ENCODE measurements at places on chromosomes 1 and 21.

DNA sequence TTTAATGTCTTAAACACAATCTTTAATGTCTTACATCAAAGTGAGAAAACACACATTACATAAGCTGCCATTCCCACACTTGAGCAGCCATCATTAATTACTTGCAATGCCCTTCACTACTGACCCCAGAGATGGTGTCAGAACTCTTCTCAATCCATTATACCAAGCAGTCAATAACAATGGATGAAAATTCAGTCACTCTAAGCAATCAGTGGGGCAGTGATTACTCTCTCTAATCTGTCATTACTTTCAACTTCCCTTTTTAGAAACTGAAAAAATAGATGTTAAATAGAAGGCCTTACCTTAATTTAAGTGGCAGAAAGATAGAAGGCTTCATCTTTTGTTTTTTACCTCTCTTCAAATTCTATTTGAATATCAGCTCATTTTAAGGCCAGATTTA is 9.7 kb upstream of the FRRS1 start:
- DNase-seq = no peak

DNA sequence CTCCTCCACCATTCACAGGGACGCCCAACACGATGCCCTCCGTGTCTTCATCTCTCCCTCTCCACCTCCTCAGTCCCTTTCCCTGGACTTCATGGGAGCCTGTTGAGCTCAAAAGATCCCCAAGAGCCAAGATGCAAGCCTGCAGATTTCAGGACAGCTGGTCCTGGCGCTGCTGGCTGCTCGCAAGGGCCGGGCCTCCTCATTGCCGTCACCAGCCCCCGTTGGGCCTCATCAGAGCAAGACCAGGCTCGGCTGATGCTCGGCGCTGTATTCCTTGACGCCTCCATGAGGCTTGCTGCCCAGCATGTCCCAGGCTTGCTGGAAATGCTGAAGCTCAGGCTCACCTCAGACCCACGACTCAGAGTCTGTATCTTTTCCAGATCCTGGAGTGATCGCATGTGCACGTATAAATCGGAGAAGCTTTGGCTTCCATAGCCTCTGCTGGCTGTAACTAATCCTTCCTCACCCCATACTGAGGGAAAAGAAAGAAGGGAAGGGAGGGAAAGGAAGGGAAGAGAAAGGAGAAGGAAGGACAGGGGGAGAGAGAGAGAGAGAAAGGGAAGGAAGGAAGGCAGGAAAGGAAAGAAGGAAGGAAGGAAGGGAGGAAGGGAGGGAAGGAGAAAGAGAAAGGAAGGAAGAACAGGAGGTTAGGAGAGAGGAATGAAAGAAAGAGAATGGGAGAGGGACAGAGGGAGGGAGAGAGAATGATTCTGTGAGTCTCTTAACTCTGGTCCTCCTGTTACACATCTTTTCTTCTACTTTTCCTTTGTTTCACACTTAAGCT is 94.6 kb downstream of the KCNJ15 start:
- DNase-seq = no peak

GRCh38 chr1:61583703-61584102 is 141.2 kb downstream of the TM2D1 start:
- DNase-seq = no peak

DNA sequence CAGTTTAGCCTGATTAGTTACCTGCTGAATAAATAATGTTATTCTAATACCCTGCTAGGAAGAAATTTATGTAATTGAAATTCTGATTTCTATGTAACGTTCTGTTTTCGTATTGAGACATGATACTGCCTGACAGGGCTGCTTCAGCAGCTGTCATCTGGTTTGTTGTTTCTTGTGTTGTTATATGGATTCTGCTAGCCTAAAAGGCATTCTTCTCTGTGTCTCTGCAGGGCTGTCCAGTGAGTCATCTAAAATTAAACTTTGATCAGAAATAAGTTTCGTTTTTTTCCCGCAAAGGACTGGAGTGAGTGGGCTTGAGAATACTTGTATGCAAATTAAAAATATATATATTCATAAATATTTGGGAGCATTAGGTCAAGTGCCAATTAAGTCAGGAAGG is 93.0 kb downstream of the DYRK1A start:
- DNase-seq = no peak

GRCh38 chr1:179706339-179706941 is 36.7 kb upstream of the FAM163A start:
- DNase-seq = peak; percentile 63

DNA sequence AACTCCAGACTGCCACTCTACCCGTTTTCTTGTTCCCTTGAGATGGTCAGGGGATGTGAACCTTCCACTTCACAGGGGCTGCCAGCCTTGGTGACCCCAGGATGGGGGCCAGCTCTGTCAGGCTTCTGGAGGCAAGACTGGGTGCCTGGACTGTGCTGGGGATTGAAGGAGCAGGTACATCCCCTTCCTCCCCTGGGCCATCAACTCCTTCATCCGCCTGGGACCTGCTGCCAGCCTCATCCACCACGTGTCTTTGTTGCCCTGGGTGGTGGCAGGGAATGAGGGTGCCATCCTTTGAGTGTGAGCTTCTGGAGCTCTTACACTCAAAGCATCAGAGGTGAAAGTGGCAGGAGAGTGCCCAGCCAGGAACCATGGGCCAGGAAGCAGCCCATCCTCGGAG is 139.6 kb downstream of the IGSF21 start:
- no peak for DNase-seq

DNA sequence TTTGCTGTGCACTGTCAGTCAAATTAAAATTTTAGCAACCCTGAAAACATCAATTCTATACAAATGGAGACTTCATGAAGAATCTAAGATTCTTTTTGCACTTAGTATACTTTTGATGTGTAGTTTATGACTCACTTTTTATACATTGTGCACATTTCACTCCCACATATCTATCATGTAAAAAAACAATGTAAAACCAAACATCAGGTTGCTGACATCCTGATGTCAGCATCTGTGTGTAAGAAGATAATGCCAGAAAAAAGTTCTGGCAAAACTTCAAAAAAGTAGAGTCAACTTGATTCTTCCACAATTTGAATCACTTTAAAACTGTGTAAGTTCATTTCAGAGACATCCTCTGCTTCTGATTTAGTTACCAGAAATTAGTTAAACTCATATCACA is 115.7 kb downstream of the CENPF start:
- DNase-seq = no peak

DNA sequence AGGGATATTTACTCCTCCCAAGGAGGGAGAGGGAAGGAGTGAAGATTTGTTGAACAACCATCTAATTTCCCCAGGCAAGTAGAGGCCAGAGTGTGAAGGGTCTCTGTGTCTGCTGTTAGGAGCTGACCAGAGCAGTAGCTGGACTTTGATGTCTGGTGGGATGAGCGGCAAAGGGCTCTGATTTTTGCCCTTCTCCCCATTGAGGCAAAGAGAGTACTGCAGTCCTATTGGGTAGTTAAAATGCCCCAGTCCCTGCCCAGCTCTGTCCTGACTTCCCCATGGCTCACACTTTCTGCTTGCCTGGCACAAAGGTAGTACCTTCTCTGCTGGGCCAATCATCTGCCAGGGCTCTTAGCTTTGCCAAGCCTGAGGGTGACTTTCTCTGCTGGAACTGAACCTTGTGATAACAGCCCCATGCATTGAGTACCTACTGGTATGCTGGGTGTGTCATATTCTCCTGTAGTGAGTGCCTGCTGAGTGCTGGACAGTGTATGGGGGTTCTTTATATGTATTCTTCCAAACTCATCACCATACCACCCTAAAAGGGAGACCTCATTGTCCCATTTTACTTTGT is 64.0 kb upstream of the SELENON start:
- DNase-seq = no peak

DNA sequence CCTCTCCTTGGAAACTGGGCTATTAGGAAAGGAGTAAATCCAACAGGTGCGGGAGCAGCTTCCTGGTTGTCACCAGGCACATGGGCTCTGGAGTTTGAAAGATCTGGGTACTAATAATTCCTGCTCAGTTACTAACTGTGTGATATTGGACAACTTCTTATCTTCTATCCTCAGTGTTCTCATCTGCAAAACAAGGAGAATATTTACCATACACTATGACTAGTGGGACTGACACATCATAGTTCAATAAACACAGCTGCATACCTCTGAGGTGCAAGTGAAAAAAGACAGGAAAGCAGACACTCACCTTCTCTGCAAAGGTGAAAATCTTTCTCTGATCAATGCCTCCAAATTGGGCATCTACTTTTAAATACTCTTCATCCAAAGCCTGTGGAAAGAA is 19.7 kb downstream of the YARS1 start:
- DNase-seq = no peak

DNA sequence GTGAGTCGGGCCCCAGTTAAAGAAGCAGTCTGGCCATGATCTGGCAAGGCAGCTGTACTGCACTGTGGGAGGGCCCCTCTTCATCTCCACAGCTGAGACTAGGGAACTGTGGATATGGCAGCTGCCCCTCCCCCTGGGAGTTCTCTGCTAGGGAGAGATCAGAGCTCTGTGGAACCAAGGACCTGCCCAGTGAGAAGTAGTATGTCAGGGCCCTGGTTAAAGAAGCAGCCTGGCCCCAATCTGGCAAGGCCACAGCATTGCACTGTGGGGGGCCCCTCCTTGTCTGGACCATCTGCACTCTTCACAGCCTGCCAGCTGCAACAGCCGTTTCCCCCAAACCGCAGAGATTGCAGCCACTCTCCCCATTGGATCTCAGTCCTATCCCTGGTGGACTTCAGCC is 208.5 kb downstream of the DNAH14 start:
- no peak for DNase-seq

DNA sequence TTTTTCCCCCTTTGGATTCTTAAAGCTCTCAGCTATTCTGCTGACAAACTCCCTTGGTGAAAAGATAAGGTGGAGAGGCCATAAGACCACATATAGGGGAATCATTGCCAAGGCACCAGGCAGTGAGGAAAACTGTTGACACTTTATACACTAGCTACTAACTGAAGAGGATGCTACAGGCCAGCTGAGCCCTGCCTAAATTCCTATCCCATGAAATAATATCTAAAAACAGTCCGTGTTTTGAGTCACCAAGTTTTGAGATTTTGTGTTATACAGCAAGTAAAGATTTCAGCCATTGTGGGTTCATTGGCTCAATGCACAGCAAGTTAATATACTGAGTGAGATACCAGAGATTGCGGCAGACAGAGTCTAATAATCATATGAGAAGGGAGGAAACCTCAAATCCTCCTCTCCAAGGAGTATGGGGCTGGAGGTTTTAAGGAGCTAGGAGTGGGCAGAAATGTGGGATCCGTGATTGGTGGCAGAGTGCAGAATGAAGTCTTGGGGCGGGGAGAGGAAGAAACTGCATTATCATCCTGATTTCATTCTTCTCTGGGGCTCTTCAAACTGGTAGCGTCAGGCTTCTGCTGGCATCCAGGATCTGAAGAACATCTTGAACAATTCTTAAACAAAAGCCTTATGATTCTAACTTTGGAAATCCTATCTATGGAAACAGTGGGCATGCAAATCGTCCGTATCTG is 9.2 kb downstream of the CLDN8 start:
- no peak for DNase-seq

- DNase-seq = no peak
Measured at GRCh38 chr1:82059959-82060358, 259.2 kb downstream of the ADGRL2 start.

DNA sequence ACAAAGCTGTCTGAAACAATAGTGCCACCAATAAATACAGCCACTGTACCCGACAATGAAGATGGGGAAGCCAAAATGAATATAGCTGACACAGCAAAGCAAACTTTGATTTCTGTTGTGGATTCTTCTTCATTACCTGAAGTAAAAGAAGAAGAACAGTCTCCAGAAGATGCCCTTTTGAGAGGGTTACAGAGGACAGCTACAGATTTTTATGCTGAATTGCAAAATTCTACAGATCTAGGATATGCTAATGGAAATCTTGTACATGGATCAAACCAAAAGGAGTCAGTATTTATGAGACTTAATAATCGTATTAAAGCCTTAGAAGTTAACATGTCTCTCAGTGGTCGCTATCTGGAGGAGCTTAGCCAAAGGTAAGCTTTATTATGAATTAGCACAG is 56.6 kb downstream of the SUCO start:
- DNase-seq = no peak

- no peak for DNase-seq
Measured at GRCh38 chr1:29519108-29519787, 282.9 kb downstream of the PTPRU start.

DNA sequence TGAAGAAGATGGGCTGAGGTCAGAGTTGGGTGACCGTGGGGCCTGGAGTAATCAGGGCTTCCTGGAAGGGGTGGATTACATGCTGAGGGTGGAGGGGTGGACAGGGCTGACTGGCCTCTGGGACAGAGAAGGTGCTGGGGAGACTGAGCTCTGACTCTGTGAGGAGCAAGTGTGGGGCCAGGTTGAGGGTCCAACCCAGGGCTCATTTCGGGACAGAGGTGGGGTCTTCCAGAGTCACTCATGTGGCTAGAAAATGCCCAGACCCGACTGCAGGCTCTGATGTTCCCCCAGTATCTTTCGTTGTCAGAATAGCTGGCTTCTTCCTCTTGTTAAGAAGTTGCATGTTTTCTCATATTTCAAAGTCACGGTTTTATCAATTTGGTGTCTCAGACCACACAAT is 311.8 kb downstream of the PTPRU start:
- DNase-seq = no peak

- DNase-seq = no peak
Measured at GRCh38 chr21:45158491-45159423, 84.4 kb downstream of the ADARB1 start.

DNA sequence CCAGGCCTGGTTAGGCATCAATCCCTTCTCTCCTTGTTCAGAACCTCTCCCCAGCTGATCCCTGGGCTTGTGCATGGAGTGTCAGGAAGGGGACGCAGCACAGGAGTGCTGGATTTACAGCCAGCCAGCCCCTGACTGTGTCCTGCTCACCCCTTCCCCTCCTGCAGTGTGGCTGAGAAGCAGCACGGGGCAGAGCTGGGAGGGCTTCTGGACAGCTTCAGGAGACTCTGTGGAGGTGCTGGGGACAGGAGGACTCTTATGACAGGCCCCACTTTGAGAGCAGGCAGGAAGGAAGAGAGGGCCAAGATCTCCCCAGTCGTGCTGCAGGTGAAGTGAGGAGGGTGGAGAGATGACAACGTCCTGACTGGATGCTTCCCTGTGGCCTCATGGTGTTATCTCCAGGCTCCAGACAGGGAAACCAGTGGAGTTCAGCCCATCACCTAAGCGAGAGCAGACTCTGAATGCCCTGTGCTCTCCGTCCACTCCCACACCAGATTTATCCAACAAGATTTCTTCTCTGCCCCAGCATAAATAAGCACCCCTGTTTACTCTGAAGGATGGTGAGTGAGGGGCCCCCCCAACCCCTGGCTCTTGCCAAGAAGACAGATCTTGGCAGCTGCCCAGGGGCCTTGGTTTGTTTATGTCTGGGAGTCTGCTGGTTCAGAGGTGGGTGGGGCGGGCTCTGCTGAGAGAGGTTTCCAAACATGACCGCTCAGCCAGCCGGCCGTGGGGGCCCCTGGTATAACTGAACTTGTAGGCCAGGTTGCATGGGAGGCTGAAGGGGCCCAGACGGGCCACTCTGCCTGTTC is 21.3 kb downstream of the TMCC2 start:
- peak; percentile 66 for DNase-seq
